ENCODE measurements at places on chromosomes 1 and 21. TPM values are rescaled to one million over a fixed set of nuclear protein-coding genes. Genes with fewer than 3 reads are reported as not detected.

Gene ERI3
- total RNA-seq: 57.2 TPM

Gene ETV3L
- total RNA-seq: not detected

Gene ORC1
- 17.8 TPM for total RNA-seq

Gene LCE1C
- not detected for total RNA-seq
